ENCODE measurements at places on chromosomes 6 and 20.

GRCh38 chr6:73742433-73742832, 46.4 kb downstream of the CD109 start:
- no peak for DNase-seq

- DNase-seq: no peak
Observed at GRCh38 chr6:111898452-111898851, 25.2 kb upstream of the FYN start.

DNA sequence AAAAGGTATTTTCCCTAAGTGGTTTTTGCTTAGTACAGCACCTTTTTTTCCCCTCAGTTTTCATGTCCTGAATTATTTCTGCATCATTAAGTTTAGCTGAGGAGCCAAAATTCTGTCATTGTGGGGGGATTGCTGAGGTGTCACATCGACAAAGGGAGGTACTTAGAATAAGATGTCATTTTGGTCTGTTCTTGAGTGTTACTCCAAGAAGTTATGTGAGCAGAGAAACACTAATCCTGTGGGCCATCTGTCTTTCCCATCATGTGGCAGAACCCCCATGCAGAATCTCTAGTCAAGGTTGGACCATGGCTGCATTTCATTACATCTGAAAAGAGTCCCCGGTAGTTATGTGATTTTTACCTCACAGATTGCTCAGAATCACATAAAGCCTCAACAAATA, 167.8 kb upstream of the CENPW start:
- no peak for DNase-seq

DNA sequence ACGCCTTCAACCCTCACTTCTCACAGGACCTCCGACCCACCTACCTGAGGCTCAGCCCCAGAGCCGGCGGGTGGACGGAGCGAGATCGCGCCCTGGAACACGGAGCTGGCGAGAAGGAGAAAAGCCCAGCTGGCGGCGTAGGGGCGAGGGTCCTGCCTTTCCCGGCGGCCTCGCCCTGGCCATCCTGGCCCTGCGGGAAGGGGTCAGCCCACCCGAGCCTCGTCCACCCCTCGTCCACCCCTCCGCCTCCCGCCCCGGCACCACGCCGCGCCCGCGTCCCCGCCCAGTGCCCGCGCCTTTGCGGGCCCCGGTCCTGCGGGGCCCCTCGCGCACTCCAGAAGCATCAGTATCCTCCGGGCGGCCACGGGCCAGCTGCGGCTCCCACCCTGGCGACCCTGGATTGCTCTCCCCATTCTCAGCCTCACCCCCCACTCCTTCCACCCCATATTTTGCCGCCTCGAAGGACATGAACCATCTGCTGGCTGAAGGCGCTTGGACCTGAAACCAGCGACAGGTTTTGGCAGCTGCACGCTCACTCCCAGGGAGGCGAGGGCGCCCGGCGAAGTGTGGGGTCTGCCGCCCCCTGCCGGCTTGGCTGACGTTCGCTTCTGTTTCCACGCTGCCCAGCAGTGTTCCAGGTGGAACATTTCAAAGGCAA, 65.1 kb downstream of the PLG start:
- peak; percentile 40 for DNase-seq

GRCh38 chr6:150753371-150754064, 112.0 kb upstream of the MTHFD1L start:
- DNase-seq: no peak

DNA sequence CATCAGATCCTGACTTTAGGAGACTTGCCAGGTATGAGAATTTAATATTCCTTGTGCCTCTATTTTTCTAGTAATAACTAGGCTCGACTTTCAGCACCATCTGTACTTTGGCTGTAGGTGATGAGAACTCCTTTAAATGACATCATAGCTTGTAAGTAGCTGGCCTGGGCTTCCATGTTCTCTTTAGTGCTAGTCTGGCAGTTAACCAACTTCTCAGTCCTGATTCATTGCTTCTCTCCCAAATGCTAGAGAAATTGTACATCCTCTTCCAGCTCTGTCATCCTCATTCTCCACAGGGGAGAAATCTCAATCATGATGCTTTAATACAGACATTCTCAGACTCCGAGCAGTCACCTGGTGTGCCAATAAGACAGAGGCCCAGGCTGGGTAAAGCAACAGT, 143.5 kb upstream of the MOCS1 start:
- DNase-seq: no peak

- no peak for DNase-seq
Observed at GRCh38 chr20:20836836-20837235, 124.4 kb upstream of the RALGAPA2 start.

Measured in hypothalamus (tissue), 51 donors.